Cardiac septum (tissue), 1 donor: ENCODE measurements at places on chromosomes 3 and 15. TPM values are rescaled to one million over a fixed set of nuclear protein-coding genes. Genes with fewer than 3 reads are reported as not detected.

DNA sequence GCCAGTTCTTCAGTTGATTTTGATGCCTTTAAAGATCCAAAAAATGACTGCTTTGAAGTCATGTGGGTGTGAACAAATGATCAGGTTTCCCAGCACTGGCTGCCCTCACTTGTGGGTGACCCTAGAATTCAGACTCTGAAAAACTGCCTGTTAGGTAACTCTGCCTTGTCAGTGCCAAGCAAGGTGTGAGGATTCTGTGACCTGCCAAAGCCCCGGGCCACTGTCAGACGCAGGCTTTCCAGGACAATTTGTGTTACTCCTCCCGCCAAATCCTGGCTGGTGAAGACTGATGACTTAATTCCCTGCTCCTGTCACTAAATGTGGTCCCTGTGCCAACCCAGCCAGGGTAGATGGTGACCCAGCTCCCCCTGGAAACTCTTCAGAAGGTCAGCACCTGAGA lies 99.2 kb upstream of the PSMD6 start:
- DNase-seq = no peak

GRCh38 chr15:42143866-42144625 lies 12.4 kb downstream of the PLA2G4F start:
- peak; percentile 70 for DNase-seq

DNA sequence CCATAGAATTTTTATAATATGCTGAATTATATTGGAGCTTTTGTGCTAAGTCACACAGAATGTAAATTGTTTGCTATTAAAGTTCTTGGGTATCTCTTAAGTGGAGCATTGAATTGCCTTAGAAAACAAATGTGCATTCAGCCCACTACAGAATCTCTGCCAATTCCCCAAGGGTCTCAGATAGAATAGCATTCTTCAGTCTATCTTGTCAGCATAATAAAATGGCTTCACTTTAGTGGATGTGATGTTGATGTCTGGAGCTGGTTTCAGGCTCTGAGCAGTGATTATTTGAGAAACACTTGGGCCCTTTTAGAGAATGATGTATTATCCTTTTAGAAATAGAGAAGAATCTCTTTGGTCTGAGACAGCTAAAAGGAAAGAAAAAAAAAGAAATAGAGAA lies 45.2 kb downstream of the LRCH3 start:
- no peak for DNase-seq

DNA sequence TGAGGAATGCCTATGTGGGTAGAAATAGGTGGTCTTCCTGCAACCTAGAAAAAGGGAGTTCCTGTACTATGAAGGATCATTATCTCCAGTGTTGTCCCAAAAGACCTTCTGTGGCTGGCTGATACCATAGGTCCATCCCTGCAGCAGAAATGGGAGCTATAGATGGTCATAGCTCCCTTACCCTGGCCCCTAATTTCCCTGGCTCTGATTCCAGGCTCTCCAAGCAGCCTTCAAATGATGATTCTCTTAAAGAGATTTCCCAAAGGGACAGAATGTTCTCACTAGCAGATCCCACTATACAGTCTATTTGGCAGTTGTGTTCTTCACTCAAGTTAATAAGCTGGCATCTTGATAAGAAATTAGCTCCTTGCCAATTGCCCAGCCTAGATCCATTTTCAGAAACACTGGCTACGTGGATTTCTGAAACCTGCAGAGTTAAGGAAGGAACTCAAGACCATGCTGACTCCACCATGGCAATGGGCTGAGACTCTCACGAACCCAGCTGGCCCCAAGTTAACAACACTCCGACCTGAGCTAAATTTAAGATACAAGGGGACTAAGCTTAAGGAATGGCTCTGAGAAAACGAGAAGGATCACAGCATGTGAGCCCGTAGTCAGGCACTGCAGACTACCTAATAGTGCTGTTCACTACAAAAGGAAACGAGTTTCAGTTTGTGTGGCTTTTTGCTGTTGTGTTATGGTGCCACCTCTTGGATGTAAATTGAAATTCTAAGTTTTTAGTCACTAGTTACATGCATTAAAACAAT lies 11.4 kb downstream of the C15orf40 start:
- no peak for DNase-seq

GRCh38 chr3:146589899-146590508 lies 15.1 kb downstream of the PLSCR5 start:
- no peak for DNase-seq

Gene GOLGA6D
- not detected for total RNA-seq

Gene KNSTRN
- 7.5 TPM for total RNA-seq
